Muscle of leg (tissue), 16 donors: ENCODE measurements at places on chromosomes 4 and X.

GRCh38 chr4:36123906-36124305 is 120.4 kb downstream of the ARAP2 start:
- no peak for DNase-seq

DNA sequence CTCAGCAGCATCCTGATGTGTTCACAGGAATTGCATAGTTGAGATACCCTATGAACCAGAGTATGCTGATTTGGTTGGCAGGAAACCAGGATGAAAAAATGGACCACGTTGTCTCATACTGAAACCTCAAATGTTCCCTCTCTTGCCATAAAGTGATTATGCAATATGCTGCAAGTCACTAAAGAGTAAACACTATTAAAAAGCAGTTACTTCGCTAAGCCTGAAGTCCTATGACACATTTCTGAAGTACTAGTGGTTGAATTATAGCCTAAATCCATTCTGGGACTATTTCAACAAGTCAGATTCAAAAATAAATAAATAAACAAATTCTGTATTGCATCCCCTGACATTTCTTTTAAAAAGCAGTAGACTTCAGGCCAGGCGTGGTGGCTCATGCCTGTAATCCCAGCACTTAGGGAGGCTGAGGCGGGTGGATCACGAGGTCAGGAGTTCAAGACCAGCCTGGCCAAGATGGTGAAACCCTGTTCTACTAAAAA is 106.0 kb upstream of the NAP1L5 start:
- DNase-seq: peak; percentile 73

DNA sequence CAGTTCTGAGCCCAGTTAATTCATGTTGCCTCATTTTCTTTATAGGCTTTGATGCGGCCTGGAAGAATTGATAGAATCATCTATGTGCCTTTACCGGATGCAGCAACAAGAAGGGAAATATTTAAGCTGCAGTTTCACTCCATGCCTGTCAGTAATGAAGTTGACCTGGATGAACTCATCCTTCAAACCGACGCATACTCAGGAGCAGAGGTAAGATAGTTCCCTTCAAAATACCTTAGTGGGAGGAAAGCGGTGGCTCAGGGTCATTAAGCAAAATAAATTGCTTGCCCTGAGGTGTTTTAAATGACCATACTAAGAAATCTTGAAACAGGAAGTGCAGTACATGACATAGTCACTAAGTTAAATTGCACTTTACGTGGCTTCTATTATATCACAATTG is 140.6 kb upstream of the SPRY1 start:
- no peak for DNase-seq

DNA sequence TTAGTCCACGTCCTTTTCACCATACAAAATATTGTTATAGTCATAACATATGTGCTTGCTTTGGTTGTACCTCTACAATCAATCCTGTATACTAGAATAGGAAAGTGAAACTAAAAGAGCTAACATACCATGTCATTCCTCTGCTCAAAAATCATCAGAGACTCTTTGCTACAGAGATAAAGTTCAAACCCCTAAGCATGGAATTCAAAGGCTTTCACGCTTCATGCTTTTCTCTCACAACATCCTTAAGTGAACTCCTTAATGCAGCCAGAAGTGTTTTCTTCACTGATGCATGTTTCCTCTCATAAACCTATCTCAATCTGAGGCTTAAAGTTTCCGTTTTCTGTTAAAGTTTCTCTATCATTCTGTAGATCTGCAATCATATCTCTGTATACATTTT is 744.6 kb upstream of the IGFBP7 start:
- DNase-seq: peak; percentile 40

GRCh38 chr4:915041-915474 is 17.1 kb downstream of the GAK start:
- DNase-seq: peak; percentile 30

- no peak for DNase-seq
Observed at GRCh38 chr4:180486342-180486741, 1756.9 kb upstream of the TENM3 start.
